ENCODE measurements at places on chromosomes 2 and 18. TPM values are rescaled to one million over a fixed set of nuclear protein-coding genes. Genes with fewer than 3 reads are reported as not detected.

Gene NDC80
- 12.8 TPM for total RNA-seq

Gene LBX2
- total RNA-seq, result 2.7 TPM

Gene RPRM
- 0.11 TPM for total RNA-seq

Gene CAPN14
- total RNA-seq, result not detected

Gene FSHR
- total RNA-seq, result not detected

Measured in A549 treated with dexamethasone at 1 μM for 4 hours (cell line).